ENCODE measurements at places on chromosomes 3 and 15.
A peak's percentile ranks its signal among the peaks of the same experiment; 100 is the strongest.

DNA sequence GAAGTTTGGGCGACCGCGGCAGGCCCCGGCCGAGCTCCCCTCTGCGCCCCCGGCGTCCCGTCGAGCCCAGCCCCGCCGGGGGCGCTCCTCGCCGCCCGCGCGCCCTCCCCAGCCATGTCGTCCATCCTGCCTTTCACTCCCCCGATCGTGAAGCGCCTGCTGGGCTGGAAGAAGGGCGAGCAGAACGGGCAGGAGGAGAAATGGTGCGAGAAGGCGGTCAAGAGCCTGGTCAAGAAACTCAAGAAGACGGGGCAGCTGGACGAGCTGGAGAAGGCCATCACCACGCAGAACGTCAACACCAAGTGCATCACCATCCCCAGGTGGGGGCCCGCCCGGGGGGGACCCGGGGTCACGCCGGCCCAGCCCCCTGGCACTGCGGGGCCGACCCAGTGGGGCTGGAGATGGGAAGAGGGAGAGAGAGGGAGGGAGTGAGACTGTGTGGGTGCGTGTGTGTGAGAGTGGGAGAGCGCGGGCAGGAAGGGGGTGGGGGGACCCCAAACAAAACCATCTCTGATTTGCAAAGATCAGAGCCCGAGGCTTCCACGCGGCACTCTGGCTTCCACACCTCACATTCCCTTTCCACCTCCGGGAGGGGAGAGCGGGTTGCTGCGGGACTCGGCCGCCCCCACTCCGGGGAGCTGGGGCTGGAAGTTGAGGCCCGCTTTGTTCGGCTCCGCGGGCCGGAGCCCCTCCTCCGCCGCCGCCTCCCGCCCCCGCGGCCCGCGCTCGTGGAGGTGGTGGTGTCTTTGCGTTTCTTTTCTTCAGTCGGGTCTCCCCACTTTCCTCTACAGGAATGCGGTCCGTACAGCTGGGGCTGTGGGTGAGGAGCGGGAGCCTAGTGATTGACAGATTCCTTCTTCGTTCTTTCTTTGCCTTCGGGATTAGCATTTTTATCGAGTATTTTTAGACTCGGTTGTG lies 898 bp downstream of the SMAD3 start:
- peak; percentile 44 for DNase-seq

GRCh38 chr3:101518421-101518871 lies 5.4 kb upstream of the SENP7 start:
- peak; percentile 44 for DNase-seq

- DNase-seq = no peak
Observed at GRCh38 chr15:41511331-41511898, 2.2 kb downstream of the LTK start.

DNA sequence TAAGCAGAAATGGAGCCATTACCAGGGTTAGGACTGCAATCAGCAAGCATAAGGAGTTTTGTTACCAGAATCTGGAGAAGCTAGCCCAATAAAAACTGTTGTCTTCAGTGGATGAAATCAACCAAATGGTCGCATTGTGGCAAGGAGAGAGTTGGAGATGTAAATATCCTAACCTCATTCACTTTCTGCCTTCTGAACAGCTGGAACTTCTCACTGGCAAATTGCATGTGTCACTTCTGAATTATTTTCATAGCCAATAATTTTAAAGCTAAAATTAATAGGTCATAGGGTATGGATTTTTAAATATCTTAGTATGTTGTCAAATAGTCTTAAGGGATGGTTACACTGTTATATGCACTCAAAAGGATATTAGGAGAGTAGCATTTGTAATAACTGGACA lies 121.6 kb downstream of the SUCNR1 start:
- no peak for DNase-seq

GRCh38 chr3:114218006-114218405 lies 19.4 kb downstream of the ZNF80 start:
- no peak for DNase-seq

GRCh38 chr3:125440559-125440955 lies 65.4 kb upstream of the ZNF148 start:
- DNase-seq = no peak

DNA sequence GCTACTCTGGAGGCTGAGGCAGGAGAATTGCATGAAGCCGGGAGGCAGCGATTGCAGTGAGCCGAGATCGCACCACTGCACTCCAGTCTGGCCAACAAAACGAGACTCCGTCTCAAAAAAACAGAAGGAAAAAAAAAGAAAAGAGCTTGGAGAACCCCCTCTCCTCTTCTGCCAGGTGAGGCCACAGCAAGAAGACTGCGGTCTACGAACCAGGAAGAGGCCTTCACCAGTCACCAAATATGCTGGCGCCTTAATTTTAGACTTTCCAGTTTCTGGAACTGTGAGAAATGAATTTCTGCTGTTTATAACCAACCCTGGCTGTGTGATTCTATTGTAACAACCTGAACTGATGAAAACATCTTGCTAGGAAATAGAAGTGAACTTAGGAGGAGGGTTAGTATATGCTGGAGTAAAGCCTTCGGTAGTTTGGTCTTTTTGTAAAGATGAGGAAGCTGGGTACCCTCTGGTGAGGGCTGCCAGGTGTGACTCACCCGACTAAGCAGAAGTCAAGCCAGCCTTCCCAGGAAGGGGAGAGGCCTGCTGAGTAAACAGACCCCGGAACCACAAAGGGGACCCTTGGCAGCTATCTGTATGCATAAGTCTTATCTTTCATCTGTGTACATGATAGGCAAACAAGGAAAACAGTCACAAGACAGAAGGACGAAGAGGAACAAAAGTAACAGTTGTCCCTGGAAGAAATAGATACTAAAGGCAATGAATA lies 78.7 kb downstream of the KLF13 start:
- DNase-seq = no peak

DNA sequence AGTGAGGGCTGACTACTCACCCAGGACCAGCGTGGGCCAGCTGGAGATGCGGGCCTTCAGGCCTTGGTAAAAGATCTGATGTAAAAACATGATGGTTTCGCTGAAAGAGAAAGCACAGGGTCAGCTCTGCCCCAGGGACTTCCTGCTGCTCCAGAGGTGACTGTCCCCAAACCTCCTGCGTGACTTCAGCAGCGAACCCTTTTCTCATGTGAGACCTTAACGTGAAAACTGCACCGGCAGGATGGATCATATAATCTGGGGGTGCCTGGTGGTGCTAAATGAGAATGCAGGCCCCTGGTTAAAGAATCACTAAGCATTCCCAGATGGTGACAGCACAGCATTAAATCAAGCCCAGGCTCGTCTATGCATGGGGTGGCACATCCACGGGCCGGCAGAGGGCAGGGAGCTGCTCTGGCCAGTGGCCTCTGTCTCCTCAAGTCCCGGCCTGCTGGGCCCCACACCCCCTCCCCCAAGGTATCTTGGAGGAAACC lies 55.4 kb downstream of the RASGRF1 start:
- DNase-seq = no peak

DNA sequence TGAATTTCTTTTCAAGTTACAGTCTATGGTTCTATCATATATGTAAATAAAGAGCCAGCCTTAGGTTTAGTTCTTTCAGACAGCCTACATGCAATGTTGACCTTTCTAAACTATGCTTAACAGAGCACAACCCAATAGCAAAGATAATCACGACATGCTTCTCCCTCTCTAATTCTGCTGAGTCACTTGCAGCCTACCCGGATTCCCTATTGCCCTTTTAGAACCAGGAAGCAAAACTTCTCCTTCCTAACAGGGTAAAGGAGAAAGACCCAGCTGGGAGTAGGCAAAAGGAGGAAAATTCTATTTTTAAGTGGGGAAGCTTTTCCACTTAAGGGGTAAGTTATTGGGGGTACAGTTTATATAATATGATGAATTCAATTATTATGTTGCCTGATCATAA lies 79.3 kb downstream of the SLC7A14 start:
- no peak for DNase-seq

DNA sequence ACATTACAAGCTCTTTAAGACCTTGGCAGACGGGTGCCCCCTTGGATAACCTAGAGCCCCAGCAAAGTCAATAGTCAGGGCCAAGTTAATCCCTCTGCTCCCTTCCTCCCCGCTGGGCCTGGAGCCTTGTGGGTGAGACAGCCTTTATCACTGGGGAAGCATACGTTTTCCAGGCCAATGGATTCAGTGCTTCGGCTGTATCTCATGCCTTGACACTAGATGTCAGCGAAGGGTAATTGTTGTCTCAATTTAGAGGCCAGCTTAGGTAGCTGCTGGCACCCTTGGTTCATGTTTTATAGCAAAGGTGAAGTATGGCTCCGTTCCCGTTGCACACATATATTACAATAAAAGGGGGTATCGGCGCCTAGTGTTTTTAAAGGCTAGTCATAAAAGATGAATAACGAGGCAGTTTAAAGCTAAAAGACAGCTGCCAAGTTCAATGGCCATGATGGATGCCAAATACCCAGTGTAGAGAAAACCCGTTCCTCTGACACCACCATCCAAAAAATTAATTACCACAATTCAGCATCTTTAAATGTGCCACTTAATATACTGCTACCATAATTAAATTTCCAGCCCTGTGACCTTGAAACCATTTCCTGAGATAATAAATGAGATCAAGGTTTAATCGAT lies 52.3 kb upstream of the BNIP2 start:
- DNase-seq = no peak

- no peak for DNase-seq
Observed at GRCh38 chr15:25764980-25765735, 98.0 kb downstream of the ATP10A start.

DNA sequence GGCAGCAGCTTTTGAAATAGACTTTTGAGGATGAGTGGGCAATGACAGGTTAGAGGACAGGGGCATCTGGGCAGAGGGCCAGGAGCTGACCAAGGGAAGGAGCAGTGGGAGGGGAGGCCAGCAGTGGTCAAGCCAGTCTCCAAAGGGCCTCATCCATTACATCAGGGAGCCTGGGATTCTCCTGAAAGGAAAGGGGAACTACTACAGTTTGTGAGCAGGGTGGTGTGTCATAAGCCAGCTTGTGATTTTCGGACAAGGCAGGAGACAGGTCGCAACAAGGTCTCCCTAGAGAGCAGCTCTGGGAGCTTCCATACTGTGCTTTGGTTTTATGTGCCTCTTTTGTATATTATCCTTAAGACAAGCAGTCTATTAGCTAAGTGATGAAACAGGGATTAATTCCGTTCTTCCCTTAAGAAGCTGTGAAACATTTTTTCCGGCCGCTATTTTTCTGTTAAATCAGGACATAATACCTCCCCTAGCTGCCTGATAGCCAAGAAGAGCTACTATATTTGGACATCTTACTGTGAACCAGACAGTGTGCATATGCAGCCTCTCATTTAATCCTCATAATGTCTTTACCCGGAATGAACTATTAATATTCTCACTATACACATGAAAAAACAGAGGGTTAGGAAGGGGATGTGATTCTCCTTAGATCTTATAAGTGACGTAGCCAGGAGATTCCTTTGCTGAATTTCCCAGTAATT lies 46.4 kb downstream of the C2CD4B start:
- no peak for DNase-seq

- no peak for DNase-seq
Observed at GRCh38 chr3:144879701-144880100, 908.1 kb downstream of the DIPK2A start.

DNA sequence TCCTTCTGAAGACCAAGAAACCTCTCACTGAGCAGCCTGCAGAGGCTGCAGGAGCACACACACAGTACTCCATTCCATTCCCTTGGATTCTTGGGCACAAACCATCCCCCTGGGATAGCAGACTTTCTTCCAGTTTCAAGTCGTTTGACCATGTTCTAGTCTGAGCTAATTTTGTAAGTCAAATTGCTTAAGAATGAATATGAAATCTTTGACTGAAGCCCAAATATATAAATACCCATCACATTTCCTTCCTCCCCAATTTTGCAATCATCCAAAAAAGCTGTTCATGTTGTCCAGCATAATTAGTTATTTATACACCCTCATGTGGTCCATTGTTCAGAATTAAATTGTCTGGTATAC lies 231.2 kb upstream of the TPRG1 start:
- no peak for DNase-seq

GRCh38 chr15:43144512-43144911 lies 11.1 kb downstream of the TMEM62 start:
- no peak for DNase-seq

- DNase-seq = no peak
Observed at GRCh38 chr15:91261345-91261744, 161.3 kb downstream of the SV2B start.

DNA sequence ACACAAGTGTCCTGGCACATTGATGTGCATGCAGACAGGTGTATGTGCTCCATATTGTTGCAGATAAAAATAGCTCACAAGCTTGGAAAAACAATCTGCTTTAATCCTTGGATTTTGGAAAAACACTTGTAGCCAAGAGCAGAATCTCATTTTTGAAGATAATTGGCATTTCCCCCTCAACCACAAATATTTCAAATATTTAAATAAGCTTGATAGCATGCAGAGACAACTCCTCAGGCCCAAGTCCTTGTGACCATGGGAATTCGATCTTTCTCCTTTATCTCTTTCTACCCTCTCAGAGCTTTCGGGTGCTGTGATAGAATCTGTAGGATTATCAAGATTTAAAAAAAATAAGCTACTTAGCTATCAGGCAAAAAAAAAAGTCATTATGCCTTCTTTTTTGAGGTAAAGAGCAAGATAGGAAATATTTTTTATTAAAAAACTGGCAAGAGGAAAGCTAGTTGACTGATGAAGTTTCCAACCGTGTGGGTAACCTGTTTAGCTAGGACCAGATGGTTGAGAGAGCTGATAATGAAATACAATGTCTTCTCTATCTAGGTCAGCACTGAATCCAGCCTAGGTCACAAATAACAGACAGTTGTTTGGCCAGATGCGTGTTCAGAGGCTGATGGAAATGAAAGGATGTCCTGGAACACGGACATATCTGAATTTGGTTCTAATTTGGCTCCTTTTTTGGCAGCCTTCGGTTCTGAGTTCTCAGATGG lies 54.9 kb upstream of the SNRK start:
- no peak for DNase-seq

DNA sequence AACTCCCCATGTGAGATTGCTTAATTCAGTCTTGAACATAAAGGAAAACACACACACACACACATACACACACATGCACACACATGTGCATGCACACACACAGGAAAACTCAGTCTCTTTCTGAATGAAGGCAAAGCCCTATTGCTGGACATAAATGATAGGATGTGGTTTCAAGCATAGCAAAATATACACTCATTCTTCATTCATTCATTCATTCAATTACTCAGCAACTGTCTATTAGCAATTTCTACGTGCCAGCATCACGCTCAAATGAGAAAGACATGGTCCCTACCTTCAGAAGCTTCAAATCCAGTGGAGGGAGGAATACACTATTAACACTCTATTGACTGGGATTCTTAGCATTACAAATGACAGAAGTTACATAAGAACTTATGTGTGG lies 41.8 kb upstream of the UBE2E2 start:
- DNase-seq = no peak

DNA sequence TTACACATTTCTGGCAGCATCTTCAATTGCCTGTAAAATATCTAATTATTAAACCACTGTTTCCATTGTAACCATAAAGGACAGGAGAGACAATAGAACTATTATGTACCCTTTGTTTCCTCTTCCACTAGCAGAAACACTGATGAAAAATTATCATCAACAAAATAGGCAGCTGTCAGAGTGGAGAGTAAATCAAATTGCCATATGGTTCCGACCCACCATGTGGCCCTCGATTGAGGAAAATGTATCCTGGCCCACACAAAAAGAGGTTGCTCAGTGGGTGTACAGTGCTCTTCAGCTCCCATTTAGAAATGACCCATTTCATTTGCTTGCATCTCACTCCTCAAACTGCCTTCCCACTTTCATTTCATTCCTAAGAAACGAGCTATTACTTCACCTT lies 570.6 kb upstream of the UBE2E2 start:
- DNase-seq = no peak

All from activated naive CD8-positive, alpha-beta T cell treated with anti-CD3 and anti-CD28 coated beads for 36 hours (primary cell).